ENCODE measurements at places on chromosomes 11 and 22.

GRCh38 chr22:36144886-36145541 is 15.5 kb downstream of the APOL3 start:
- no peak for DNase-seq

DNA sequence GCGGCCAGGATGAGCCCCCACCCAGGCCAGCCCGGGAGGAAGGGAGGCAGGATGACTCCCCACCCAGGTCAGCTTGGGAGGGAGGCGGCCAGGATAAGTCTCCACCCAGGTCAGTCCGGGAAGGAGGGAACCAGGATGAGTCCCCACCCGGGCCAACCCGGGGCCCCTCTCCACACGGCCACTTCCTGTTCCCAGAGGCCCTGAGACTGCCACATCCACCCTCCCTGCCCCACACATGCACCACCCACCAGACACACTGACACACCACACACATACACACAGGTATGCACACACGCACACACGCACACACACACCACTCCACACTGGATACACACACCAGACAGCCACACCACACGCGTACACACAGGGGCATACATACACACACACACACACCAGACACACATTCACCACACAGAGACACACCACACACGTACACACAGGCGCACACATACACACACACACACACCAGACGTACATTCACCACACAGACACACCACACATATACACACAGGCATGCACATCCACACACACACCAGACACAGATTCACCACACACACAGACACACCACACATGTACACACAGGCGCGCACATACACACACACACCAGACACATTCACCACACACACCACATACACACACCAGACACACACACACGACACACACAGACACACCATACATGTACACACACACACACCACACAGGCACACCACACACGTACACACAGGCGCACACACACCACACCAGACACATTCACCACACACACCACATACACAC is 84.9 kb upstream of the PRR5 start:
- DNase-seq: no peak

GRCh38 chr11:7531011-7531410 is 17.2 kb downstream of the PPFIBP2 start:
- no peak for DNase-seq

DNA sequence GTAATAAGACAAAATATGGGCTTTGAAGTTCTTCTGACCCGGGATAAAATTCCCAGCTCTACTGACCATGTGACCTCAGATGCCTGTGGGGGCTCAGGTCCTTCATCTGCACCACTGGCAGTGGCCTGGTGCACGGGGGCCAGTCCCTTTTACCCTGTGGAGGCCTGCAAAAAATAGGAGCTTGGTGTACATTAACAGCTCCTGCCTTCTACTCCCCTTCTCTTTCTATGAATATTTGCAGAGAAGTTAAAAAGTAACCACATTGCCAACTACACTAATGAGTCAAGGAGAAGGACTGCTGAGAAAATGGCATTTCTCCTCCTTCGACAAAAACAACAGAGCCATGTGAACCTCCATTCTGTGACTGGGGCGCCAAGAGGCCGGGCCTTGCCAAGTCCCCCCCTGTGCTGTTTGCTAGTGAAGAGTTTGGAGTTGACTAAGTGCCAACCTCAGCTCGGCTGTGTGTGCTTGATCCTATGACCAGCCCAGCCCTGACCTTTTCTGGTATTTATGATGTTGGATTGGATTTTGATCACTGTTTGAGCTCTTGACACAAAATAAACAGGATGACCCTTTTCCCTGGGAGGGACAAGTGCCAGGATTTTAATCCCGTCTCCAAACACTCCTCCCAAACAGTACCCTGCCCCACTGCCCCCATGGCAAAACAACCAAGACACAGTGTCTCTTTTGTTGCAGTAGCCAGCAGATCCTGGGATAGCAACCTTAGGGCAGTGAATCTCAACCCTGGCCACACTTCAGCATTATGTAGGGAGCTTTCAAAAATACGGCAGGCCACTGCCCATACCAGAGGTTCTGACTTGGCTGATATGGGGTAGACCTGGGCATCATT is 380.1 kb downstream of the LARGE1 start:
- no peak for DNase-seq

GRCh38 chr11:98531576-98531975 is 489.2 kb upstream of the CNTN5 start:
- no peak for DNase-seq

GRCh38 chr11:124633355-124633754 is 10.7 kb downstream of the TBRG1 start:
- DNase-seq: no peak

DNA sequence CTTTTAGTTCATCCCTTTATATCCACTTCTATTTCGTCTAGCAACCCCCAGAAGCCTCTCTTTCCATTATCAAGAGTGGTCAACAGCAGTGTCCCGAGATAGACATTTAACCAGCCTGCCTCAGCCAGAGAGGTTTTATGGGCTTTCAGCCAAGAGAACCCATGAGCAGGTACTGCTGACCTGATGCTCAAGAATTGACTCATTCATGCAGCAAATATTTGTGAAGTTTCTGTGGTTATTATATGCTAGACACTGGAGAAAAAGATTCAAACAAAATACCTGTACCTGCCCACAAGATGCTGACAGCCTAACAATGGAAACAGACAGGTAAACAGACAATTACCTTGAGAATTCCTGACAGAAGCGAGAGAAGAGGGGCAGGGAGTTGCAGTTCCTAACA is 9.7 kb upstream of the LRRC55 start:
- DNase-seq: no peak

GRCh38 chr11:62190011-62190410 is at the start of gene SCGB1D1:
TSS of gene SCGB1D1 (plus strand) at chr11:62190216. CDS start at chr11:62190285, 69 bp downstream.
- DNase-seq: no peak

DNA sequence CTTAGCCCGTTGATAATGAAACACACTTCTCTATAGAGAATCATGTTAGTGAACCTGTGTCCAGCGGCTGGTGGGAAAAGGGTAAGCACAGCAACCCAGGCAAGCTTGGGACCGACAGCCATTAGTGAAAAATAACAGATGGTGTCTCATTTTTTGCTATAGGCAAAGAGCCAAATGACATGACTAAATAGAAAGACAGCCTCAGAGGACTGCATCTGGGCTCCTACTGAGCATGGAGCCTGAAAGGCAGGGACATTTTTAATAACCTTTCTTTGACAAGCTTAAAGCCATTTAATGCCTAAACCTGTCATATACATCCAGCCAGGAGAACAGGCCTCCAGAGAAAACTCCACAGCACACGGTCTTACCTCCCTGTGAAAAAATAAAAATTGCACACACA is 67.0 kb downstream of the FANCF start:
- DNase-seq: no peak

DNA sequence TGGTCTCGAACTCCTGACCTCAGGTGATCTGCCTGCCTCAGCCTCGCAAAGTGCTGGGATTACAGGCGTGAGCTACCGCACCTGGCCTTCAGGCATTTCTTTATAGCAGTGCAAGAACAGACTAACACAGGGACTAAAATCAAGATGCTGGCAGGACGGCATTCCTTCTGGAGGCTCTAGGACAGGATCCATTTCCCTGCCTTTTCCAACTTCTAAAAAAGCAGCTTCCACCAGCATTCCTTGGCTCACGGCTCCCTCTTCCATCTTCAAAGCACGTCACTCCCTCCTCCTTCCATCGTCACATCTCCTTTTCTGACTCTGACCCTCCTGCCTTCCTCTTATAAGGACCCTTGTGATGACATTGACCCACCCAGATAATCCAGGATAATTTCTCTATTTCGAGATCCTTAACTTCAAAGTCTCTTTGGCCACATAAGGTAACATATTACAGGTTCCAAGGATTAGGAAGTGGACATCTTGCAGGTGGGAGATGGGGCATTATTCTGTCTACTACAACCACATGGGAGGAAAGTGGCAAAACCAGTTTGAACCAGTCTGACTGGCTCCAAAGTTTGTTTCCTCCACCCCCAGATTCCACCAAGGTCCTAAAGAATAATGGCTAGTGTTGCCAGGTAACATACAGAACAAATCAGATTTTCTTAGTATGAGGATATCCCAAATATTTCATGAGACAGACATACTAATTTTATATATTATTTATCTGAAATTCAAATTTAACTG is 172.5 kb downstream of the MN1 start:
- no peak for DNase-seq

- no peak for DNase-seq
These were observed 22.1 kb upstream of the LMO2 start for GRCh38 chr11:33913991-33914390.

- no peak for DNase-seq
These were observed 67.1 kb upstream of the WNT7B start for GRCh38 chr22:46043816-46044620.

- DNase-seq: no peak
These were observed 13.5 kb downstream of the TXN2 start for GRCh38 chr22:36467946-36468345.

DNA sequence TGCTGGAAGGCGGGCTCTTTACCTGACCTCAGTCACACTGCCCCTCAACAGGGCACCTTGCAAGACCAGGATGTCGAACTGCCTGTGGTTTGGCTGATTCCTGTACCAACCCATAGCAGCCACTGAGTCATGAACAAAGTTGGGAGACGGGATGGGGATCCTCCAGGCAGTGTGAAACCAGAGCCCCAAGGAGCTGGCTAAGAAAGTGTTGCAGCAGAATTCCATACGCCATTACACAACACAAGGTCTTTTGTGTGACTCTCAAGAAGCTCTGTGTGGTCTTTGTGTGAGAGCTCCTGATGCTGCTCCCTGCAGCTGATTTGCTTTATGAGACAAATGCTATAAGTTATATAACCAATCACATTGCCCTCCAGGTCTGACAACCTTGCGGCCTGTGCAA is 617.7 kb downstream of the OPCML start:
- DNase-seq: no peak

DNA sequence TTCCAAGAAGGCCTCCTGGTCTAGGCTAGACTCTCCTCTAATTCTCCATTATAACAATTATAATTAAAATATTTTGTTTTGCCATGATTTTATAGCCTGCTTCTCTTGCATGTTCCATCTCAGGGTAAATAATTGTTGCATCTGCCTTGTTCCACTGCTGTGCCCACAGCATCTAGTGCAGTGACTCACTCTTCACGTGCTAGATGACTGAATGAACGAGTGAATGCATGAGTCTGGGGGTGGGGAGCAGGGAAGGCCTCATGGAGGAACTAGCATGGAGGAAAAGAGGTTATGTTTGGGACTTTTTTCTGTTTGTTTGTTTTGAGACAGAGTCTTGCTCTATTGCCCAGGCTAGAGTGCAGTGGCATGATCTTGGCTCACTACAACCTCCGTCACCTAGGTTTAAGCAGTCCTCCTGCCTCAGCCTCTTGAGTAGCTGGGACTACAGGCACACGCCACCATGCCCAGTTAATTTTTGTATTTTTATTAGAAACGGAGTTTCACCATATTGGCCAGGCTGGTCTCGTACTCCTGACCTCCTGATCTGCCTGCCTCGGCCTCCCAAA is 5.2 kb upstream of the OAF start:
- no peak for DNase-seq

GRCh38 chr22:47739291-47740015 is 977.0 kb downstream of the TBC1D22A start:
- no peak for DNase-seq

DNA sequence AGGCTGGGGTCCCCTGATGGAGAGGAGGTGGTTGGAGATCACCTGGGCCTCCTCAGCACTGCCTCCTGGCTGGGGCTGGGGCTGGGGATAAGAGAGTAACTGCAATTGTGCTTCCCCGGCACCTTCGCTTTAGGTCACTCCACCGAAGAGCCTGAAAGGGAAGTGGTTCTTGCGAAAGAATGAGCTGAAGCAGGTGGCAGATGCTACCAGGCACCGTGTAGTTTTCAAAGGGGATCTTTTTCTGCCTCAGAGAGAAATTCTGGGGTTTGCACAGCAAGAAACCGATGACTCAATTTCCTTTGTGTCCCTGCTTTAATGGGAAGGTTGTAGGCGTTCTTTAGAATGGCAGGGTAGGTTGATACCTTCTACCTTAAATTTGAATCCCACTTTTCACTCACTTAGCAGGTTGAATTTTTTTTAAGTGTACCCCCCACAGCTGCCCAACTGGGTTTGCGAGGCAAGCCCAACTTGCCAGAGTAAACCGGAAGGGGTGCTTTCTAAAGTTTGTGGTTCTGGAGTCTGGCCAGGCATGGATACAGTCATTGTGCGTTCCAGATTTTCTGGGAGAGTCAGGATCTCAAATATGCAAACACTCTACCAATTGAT is 5.3 kb downstream of the CD44 start:
- peak; percentile 48 for DNase-seq
